ENCODE measurements at places on chromosomes 11 and 22.

DNA sequence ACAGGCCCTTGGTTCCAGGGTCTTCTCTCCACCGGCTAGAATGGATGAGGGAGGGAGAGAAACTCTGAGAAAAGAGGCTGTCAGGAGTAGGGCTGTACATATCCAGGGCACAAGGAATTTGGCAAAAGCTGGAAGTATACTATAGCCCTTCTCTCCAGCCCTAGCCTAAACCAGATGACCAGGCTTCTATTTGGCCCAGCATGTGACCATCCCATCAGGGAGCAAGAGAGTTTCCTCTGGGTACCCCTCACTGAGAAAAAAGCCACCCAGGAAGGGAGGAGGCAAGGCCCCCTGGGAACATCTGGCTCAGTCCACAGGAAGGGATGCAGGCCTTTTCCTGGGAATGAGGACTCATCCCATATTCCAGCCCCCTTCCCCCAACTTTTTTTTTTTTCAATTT, 8.3 kb downstream of the CD44 start:
- peaks cover 23% of the 10 kb centered on the region for H3K4me1 ChIP-seq
- H3K27me3 ChIP-seq: no peaks in the 10 kb centered on the region
- no peak overlapping the region for H3K27ac ChIP-seq
- no peak overlapping the region for H3K4me3 ChIP-seq
- no peak for DNase-seq

GRCh38 chr11:15276621-15277020, 161.9 kb downstream of the INSC start:
- no peaks in the 10 kb centered on the region for H3K36me3 ChIP-seq
- no peaks in the 10 kb centered on the region for H3K27me3 ChIP-seq
- no peak overlapping the region for H3K27ac ChIP-seq

- no peaks in the 10 kb centered on the region for H3K27me3 ChIP-seq
- peaks cover 15% of the 10 kb centered on the region for H3K4me1 ChIP-seq
- H3K27ac ChIP-seq: no peak overlapping the region
- DNase-seq: peak; percentile 80
Measured at GRCh38 chr22:37623075-37624016, 14.7 kb downstream of the GGA1 start.

- H3K4me3 ChIP-seq: no peak overlapping the region
- H3K4me1 ChIP-seq: no peaks in the 10 kb centered on the region
- no peak overlapping the region for H3K27ac ChIP-seq
Measured at GRCh38 chr11:83827940-83828554, 541.9 kb upstream of the CCDC90B start.

DNA sequence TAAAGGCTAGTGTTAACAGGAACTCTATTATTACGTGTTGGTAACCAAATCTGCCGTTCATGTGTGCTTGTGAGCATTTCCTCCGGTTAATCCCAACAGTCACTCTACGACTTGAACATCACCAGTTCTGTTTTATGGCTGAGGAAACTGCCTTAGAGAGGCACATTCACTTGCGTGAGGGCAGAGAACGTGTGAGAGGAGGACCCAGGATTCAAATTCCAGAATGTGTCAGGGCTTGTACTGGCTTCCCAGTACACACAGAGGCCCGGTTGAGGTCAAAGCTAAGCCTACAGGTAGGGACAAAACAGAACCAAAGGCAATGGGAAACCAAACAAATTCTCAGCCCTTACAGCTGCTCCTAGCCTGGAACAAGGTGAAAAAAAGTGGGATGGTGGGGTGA, 66.9 kb upstream of the TENM4 start:
- no peak for DNase-seq
- H3K27me3 ChIP-seq: no peaks in the 10 kb centered on the region
- H3K4me3 ChIP-seq: no peak overlapping the region
- no peaks in the 10 kb centered on the region for H3K4me1 ChIP-seq
- no peaks in the 10 kb centered on the region for H3K36me3 ChIP-seq
- no peak overlapping the region for H3K27ac ChIP-seq

All from SJCRH30 (cell line).